ENCODE measurements at places on chromosomes 12 and 14.
A peak's percentile ranks its signal among the peaks of the same experiment; 100 is the strongest.

DNA sequence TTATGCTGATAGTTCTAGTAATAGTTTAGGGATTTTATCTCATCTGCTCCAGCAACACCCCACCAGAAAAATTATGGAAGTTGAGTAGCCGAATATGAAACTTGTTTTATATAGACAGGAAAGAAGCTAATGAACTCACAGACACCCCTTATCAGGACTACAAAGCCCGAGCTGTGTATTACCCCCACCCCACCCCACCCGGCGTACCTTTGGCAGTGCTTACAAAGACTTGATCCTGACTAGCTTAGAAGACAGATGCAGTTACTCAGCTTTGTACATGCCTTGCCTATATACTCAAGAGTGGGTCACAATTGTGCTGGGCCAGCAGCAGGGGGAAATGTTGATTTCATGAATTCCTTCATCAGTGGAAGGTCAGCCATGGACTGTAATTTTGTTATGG is 22.4 kb downstream of the PROX2 start:
- no peak for DNase-seq

GRCh38 chr12:39587225-39587624 is 32.4 kb downstream of the ABCD2 start:
- no peak for DNase-seq

DNA sequence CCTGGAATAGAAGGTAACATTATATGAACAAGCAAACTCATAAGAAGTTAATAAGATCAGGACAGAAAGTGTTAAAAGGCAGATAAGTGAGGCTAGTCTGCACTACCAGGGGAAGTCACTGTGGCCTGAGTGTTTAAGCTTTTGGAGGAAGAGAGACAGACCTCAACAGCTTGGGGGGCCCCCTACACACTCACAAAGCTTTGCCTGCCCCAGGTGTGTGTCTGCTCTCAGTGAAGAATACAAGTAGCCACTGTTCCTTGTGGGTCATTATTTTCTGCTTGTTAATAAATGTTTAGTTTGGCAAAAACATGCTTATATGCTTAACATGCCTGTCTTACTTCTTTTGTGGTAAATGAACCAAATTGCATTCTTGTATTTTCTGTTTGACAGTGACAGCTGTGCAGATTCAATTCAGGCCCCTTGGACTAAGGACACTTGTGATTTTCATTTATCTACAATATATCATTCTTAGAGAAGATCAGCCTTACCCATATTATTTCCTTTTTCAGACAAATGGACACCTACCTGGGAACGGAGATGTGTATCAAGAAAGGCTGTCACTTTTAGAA is 50.7 kb upstream of the C12orf71 start:
- no peak for DNase-seq

GRCh38 chr12:11804130-11804529 is 154.7 kb downstream of the ETV6 start:
- DNase-seq: no peak

GRCh38 chr12:48883305-48884161 is 17.9 kb upstream of the RND1 start:
- no peak for DNase-seq

- no peak for DNase-seq
Measured at GRCh38 chr12:58678753-58679152, 241.6 kb downstream of the LRIG3 start.

GRCh38 chr14:90499908-90500664 is 103.3 kb downstream of the CALM1 start:
- DNase-seq: no peak

DNA sequence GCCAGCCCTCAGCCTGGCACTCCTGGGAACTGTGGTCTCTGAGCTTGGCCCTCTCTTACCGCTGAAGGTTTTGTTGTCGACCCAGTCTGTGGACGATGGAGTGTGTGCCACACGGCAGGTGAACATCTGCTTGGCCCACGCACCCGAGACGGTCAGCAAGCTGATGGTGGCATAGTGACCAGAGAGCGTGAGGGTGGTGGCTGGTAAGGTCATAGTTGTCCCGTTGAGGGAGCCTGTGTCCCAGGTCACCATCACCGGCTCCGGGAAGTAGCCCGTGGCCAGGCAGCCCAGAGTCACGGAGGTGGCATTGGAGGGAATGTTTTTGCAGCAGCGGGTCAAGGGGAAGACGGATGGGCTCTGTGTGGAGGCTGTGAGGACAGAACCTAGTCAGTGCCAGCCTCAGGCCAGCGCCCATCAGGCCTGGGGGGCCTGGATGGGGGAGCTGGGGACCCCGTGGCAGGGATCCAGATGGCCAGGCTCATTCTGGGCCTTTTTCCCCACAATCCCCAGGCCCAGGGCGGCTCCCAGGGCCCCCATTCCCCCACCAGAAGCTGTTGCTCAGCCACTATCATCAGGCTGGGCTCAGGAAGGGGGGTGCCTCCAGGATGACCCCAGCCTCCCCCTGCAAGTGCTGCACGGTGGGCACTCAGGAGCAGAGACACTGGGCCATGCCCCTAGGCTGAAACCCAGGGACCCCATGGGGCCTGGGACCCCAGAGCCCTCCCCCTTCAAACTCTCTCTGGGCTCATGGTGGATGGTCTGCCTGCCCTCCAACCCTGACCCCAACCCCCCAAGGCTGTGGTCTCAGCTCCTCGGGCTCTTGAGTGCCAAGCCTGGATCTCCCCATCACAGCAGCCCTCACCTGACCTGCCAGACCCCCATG is 75.2 kb downstream of the TMEM121 start:
- DNase-seq: no peak

DNA sequence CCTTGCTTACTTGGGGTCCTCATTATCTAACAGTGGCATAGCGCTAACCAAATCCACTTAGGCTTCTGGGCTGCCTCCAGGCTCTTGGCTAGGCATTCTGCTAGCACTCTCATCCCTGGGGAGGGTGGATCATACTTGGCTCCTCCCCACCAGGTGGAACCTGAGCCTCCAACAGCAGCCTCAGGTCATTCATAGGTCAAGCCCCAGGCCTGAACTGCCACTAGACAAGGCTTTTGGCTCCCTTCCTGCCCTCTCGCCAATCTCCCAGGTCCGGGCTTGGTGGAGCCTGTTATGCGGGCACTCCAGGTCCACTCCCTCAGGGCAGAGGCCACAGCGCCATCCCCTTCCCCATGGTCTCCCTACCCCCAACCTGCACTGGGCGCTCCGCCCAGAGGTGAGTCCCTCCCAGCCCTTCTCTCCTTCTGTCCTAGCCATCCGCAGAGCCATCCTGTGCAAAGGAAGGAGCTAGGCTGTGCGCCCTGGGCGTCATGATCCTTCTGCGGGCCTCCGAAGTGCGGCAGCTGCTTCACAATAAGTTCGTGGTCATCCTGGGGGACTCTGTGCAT is 154.9 kb upstream of the AMIGO2 start:
- no peak for DNase-seq

DNA sequence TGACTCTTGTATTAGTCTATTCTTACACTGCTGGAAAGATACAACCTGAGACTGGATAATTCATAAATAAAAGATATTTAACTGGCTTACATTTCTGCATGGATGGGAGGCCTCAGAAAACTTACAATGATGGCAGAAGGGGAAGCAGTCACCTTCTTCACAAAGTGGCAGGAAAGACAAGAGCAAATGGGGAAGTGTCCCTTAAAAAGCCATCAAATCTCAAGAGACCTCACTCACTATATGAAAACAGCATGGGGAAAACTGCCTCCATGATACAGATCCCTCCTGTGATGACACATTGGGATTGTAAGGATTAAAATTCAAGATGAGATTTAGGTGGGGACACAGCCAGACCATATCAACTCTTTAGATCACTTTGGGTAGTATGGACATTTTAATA is 83.7 kb downstream of the TMTC3 start:
- DNase-seq: no peak

DNA sequence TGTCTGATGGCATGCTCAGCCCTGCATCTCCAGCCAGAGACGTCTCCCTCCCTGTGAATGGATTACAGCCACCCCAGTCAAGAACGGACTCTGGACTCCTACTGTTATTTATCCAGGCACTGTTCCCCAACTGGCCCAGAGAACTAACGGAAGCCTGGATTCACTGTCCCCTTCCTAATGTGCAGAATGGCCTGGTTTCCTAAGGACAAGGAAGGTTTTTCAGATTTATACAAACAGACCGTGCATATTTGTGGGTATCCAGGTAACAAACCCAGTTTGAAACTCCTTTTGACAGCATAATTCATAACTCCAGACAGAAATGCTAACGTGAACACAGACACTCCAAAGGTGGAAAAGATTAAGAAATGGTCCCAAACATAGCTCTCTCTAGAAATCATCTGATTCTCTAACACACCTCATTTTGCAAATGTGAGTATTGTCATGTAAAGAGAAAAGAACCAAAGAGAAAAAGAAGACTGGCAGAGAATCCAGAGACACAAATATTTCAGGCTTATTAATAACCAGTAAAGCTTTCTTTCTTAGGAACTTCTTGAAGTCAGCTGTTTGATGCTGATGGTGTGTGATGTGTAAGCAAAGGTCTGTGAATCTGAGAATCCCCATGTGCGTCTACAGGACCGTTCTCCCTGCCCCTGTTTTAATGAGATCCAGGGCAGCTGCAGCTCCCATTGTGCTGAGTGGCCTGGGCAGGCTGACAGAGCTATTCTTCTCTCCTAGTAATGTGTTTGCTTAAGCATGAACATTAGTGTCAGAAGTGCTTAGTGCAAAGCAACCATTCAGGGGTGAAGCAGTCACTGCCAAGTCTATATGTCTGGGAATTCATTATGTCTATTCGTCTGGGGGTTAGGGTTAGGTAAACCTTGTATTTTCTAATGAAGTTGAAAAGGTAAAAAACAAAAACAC is 86.8 kb upstream of the HIF1A start:
- DNase-seq: no peak

DNA sequence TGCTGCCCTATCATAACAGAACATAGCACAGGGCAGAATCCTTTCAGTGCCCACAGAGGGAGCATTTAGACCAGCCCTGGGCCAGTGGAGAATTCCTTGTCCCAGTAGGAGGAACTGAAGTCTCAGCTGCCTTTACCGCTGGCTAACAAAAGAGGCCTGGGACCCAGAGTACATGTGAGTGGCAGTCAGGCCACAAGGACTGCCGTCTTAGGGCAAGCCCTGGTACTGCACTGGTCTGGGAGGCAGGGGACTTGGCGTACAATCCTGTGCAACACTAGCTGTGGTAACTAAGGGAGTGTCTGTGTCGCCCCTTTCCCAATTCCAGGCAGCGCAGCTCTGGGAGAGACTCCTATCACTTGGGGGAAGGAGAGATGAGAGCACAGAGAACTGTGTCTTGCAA is 17.0 kb upstream of the CSRP2 start:
- no peak for DNase-seq

DNA sequence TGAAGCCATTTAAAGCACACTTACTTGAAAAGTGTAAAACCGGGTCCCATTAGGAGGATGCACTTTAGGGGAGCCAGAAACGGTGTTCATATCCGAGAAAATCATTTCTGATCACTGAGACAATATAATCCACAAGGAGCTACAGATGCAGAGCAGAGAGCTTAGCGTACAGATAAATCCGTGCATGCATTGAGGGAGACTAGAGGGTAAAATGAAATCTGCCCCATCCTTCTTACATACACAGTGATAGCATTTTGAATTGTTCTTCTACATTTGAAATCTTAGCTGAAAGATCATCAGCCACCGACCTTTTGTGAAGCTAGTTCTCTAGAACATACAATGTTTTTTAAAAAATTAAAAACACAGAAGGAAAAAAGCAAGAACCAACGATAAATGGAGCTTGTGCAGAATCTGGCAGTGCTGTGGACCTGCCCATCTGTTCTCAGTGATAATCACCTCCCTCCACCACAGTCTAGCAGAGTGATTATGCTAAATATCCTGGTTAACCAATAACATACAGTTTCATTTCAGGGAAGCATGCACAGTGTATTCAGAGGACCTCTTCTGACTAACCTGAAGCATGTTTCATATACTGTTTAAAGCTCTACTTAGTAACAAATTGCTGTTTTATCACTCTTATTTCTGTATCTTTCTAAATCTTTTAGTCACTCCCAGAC is 161.1 kb downstream of the PPFIA2 start:
- DNase-seq: no peak

GRCh38 chr14:75050852-75051555 is at the start of gene MLH3:
TSS of gene MLH3 (minus strand) at chr14:75051467. CDS start at chr14:75049655, 1,812 bp downstream.
- peak; percentile 77 for DNase-seq

GRCh38 chr14:71460091-71460490 is 472.1 kb upstream of the RGS6 start:
- no peak for DNase-seq

- DNase-seq: no peak
Measured at GRCh38 chr12:3316776-3317480, 174.1 kb upstream of the PRMT8 start.

- no peak for DNase-seq
Measured at GRCh38 chr14:100407376-100408102, 84.4 kb downstream of the SLC25A47 start.

DNA sequence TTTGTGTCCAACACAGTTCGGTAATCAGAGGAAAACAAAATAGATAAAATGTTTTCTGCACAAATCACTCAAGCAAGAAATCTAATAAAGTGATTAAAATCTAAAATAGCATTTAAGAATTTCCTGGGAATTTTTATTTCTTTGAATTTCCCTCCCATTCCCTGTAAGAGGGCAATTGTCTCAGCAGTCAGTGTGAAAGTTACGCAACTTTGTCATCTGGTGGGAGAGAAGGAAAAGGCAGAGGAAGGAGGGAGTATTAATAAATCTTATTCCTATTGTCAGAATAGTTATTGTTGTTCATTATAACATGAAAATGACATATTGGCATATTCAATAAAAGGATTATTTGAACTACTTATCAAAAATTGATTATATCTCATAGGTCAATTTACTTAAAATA is 464.9 kb downstream of the PRKD1 start:
- no peak for DNase-seq

DNA sequence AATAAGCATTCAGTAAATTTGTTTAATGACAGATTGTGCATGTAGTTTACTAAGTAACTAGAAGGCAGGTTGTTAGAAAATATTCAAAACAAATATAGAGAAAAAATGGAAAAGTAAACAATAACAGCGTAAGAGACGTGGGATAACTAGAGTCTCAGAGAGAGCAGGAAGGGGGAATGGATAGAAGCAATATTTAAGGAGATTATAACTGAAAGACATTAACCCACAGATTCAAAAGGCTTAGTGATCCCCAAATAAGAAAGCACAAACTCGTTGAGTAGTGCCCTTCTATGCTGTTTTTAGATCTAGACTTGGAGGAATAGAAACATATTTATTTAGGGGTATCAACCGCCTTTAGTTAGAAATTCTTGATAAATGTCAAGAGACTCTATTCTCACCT is 169.7 kb upstream of the RGS6 start:
- DNase-seq: no peak

- peak; percentile 94 for DNase-seq
Measured at GRCh38 chr12:106303202-106303820, 778 bp downstream of the TCP11L2 start.

DNA sequence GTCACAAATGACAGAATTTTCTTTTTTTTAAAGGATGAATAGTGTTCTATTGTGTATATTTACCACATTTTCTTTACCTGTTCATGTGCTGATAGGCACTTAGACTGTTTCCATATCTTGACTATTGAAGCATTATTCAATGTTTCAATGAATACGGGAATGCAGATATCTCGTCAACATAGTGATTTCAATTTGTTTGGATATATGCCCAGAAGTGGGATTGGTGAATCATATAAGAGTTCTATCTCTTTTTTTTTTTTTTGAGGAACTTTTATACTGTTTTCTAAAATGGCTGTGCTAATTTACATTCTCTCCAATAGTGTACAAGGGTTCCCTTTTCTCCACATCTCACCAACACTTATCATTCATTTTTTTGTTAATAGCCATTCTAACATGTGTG is 97.9 kb upstream of the FAR2 start:
- DNase-seq: no peak
